Smooth muscle cell of the pulmonary artery (primary cell): ENCODE measurements at places on chromosomes 3 and 15. TPM values are rescaled to one million over a fixed set of nuclear protein-coding genes. Genes with fewer than 3 reads are reported as not detected.

Gene CHCHD4
- total RNA-seq, result 11.0 and 12.9 TPM in 2 replicates

Gene FBXO40
- total RNA-seq, result not detected in 2 replicates

Gene CDC25A
- total RNA-seq, result 2.3 and 2.5 TPM in 2 replicates

Gene CD200R1
- total RNA-seq, result 0.07 TPM in 1 of 2 replicates, not detected in the other

Gene PLSCR5
- total RNA-seq, result not detected in 2 replicates

Gene FOXL2
- total RNA-seq, result 0.10 TPM in 1 of 2 replicates, not detected in the other

Gene MYRIP
- total RNA-seq, result 0.85 and 4.3 TPM in 2 replicates

Gene THPO
- 0.10 and 0.46 TPM in 2 replicates for total RNA-seq

Gene CHRNA7
- 0.43 and 1.2 TPM in 2 replicates for total RNA-seq

Gene ABTB1
- 15.4 and 21.1 TPM in 2 replicates for total RNA-seq

Gene ATP10A
- 14.9 and 16.4 TPM in 2 replicates for total RNA-seq

Gene SLC9C1
- total RNA-seq, result 0.20 and 0.43 TPM in 2 replicates

Gene NOX5
- total RNA-seq, result 0.23 and 0.39 TPM in 2 replicates

Gene SOX14
- not detected in 2 replicates for total RNA-seq

Gene TMEM266
- total RNA-seq, result 0.03 and 0.07 TPM in 2 replicates
